ENCODE measurements at places on chromosomes 6 and 20.

GRCh38 chr6:44201200-44201599 lies 15.5 kb upstream of the MYMX start:
- peak; percentile 62 for DNase-seq

GRCh38 chr20:43238833-43239232 lies 49.1 kb upstream of the PTPRT start:
- no peak for DNase-seq

DNA sequence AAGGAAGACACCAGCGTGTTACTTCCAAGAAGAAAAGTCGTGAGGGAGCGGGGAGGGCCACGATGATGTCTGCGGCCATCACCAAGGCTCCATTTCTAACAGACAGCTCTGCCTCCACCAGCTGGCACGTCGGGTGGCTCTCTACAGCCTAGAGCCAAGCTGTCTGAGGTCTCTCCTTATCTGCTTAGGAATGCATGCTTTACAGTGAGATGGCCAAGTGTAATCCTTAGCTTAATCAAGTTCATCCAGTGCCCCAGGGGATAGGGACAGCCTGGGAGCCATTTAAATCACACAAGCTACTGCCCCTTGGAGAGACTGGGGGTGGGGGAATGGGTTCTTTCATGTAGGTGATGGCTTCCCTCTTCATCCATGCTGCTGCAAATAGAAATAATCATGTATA lies 213.8 kb upstream of the CST7 start:
- no peak for DNase-seq

- DNase-seq, result peak; percentile 86
Measured at GRCh38 chr6:84645563-84646266, 118.7 kb downstream of the TBX18 start.

GRCh38 chr6:91802431-91802830 lies 1215.6 kb upstream of the MAP3K7 start:
- no peak for DNase-seq

DNA sequence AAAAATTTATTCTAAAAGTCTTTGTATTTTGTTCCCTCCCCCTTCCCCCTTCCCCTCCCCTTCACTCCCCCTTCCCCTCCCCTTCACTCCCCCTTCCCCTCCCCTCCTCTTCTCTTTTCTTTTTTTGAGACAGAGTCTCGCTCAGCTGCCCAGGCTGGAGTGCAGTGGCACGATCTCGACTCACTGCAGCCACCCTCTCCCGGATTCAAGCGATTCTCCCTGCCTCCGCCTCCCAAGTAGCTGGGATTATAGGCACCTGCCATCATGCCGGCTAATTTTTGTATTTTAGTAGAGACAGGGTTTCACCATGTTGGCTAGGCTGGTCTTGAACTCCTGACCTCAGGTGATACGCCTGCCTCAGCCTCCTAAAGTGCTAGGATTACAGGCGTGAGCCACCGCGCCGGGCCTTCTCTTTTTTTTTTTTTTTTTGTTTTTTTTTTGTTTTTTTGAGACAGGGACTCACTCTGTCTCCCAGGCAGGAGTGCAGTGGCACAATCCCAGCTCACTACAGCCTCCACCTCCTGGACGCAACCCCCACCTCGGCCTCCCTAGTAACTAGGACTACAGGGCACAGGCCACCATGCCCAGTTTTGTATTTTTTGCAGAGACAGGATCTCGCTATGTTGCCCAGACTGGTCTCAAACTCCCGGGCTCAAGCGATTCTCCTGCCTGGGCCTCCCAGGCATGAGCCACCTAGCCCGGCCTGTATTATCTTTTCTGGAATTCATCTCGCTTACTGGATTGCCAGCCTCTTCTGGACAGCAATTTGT lies 1.1 kb upstream of the AFG1L start:
- DNase-seq, result no peak

DNA sequence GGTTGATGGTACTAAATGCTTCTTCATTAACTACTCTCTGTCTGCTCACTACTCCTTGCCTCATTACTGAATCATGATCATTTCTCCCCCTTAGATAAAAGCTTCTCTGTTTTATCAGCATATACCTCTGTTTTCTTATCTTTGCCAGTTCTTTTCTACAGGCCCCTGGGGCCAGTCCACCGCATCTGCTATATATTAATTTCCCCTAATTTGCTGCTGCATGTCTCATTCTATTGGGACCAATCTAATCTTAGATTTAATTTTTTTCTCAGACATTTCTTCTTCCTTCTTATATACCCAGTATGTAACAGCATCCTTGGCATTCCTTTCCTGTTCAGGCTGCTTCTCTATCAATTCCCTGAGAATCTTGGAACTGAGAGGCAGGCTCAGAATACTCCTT lies 51.2 kb downstream of the GRIK2 start:
- DNase-seq, result no peak

DNA sequence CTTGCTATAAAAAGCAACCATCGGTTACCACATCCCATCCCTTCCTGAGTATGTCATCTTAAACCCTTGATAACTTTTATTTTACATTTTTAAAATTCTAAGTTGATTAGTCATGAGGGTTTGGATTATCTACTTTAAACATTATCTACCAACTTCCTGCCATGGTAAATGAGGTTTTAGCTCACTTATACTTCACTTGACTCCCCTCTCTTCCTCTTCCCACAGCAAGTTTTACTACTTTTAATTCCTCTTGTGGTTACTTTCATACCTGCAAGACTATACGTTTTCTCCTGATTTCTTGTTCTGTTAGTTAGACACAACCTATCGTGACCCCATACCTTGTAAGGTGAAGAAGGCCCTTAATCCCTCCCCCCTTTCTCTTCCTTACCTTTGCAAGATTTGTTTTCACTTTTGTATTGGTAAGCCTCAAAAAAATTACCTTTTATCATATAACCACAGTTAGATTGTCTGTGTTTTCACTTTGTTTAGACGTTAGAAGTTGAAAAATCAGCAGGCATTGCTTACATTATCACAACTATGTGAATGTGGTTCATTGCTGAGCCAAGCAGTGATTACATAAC lies 60.1 kb upstream of the OGFRL1 start:
- DNase-seq, result peak; percentile 35
